ENCODE measurements at places on chromosomes 16 and 17.

DNA sequence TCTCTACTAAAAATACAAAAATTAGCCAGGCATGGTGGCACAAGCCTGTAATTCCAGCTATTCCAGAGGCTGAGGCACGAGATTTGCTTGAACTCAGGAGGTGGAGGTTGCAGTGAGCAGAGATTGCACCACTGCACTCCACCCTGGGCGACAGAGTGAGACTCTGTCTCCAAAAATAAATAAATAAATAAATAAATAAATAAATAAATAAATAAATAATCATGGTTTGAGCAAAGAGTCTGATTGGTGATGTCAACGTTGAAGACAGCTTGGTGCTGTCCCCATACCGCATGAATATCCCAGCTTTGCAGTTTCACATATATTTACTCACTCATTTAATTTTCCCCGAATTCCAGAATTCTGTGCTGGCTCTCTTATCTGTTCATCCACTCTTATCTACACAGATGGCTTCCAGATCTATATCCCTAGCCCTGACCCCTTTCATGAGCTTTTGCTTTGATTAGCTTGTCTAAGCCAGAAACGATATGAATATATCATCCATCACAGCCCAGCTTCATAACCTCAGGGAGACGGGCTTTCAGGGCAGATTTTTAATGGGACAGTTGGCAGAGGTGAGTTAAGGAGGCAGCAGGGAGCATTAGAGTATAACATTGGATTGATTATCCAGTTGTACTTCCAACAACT, 91.0 kb downstream of the SPACA3 start:
- DNase-seq, result no peak

GRCh38 chr17:3978421-3979289, 14.4 kb upstream of the ATP2A3 start:
- no peak for DNase-seq

DNA sequence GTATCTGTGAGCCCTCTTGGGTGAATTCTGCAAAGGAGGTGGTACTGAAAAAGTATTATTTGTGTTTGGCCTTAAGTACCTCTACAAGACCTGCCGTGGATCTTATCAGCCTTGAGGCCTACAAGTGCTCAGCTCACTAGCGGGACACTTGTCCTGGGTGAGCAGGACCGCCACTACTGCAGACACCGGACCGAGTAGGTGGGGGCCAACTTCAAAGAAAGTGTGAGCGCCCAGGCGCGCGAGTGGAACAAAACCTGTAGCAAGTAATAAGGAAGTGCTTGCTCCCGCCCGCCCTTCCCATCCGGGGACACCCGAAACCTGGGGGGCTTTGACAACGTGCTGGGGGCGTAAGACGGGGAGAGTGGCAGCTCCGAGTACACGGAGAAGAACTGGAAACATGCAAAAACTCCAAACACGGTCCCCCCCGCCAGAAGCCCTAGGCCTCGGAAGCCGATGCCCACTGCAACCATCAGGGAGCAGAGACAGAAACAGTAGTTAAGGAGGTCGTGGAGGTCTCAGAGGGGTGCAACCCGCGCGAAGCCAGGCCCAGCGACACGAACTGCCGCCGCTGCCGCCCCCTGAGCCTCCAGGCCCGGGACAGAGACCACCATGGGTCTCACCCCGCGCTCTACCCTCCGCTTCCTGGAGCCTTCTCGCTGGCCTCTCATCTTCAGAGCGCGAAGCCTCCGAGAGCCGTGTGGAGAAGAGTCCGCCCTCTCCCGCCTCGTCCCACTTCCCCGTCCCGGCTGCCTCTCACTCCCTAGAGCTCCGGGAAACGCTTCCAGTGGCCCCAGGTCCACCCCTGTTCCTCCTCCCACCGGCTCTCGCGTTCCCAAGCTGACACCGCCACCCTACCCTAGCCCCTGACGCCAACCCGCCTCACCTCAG, 537 bp downstream of the CNOT1 start:
- DNase-seq, result peak; percentile 58

- DNase-seq, result no peak
These were observed 33.9 kb downstream of the CYB561 start for GRCh38 chr17:63412234-63412633.

GRCh38 chr16:85015481-85016187, 4.3 kb upstream of the ZDHHC7 start:
- DNase-seq, result no peak

DNA sequence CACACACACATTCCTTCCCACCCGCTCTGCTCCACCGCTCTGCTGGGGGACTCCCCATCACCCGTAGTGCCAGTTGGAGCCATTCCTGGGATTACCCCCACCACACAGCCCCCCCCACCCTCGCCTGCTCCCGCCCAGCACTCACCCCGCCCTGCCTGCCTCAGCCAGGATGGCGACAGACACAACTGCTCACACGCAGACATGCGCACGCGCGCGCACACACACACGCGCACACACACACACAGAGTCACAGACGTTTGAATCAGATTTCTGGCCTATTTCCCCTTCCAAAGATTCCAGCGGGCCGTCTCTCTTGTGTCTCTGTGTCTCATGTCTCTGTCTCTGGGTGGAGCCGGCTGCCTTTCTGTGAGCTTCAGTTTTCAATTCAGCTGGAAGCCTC, 4.4 kb downstream of the CACNA1G start:
- DNase-seq, result peak; percentile 21

GRCh38 chr17:80101011-80101945, at the start of gene GAA:
TSS of gene GAA (plus strand) at chr17:80101581. CDS start at chr17:80104587, 3,006 bp downstream.
- peak; percentile 88 for DNase-seq

GRCh38 chr17:31574458-31574857, 183.0 kb downstream of the RAB11FIP4 start:
- no peak for DNase-seq

Measured in CD4-positive, alpha-beta T cell treated with Interleukin-6 for 4 hours (primary cell).